ENCODE measurements at places on chromosomes 7 and 10.
A peak's percentile ranks its signal among the peaks of the same experiment; 100 is the strongest.

DNA sequence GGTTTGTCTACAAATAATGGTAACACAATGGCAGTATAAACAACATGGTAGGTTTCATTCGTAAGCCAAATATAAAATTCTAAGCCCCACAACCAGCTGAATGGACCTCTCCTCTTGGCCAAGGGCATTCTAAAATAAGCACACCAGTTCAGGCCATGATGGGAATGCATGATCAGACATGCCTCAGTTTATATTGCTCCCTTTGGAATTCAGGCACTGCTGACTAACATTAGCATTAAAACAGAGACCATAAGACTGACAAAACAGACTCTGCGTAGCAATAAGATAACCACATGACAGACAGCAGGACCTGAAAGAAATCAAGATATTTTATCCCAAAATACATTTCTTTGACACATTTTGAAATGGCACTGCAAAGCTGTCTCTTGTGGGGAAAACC is 125.8 kb downstream of the FAM107B start:
- DNase-seq = no peak

DNA sequence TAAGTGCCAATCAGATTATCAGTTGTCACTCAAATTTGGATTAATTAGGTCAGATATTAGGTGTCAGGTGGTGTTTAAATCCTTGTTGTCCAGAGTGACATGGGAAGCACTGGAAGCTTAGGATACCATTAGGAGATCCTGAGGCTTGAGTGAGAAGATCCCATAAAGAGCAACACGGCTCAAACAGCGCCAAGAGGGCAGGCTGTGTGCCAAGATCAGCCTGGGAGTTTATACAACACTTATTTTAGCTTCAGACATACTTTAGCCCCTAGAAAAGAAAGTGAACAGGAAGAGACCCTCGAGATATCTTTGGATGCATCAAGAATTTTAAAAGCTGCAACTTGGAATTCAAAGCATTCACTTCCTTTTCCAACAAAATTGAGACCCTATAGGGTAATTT is 14.2 kb upstream of the ACTA2 start:
- no peak for DNase-seq

DNA sequence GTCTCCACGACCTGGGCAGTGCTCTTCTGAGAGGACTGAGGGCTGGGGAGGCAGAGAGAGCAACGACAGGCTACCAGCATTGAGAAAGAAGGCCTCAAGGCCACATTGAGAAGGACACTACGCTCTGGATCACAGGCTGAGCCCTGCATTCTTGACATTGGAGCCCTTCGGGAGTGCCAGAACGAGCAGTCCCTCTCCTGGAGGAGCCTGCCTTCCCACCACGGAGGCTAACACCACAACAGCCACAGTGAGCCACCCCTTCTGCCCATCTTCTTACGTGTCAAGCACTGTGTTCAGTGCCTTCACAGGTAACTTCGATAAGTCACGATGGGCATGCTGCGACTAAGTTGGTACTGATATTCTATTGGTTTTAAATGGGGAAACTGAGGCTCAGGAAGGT is 267.8 kb downstream of the RPS24 start:
- DNase-seq = no peak

- DNase-seq = no peak
Measured at GRCh38 chr10:51000164-51000563, 74.1 kb upstream of the PRKG1 start.

DNA sequence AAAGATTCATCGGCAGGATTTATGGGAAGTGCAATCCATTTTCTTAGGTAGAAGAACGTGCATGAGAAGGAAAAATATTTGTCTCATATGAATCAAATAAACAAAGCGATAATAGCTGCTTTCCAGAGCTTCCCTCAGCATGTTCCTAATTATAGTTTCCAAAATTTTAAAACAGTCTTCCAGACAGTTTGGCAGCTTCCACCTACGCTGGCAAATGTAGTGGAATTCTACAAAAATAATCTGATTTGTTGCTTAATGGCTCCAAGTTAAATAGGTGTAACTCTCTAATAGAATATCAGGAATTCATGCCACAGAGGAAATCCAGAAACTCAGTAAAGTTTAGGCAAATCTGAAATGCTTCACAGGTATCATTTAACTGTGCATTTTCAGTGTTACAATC is 23.3 kb upstream of the AGBL3 start:
- DNase-seq = no peak

DNA sequence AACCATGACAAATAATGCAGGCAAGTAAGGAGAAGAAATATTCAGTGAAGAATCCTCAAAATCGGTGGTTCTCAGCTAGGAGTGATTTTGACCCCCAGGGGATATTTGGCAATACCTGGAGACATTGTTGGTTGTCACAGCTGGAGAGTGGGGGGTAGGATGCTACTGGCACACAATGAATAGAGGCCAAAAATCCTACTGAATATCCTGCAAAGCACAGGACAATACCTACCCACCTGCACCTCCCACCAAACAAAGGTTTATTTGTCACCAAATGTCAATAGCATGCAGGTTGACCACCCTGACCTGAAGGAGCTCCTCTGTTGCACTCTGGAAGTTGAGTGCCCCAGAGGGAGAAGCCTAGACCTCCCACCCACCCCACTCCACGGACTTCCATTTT is 1028.6 kb downstream of the CNTNAP2 start:
- no peak for DNase-seq

GRCh38 chr7:110929480-110930249 is 161.3 kb upstream of the LRRN3 start:
- DNase-seq = no peak

DNA sequence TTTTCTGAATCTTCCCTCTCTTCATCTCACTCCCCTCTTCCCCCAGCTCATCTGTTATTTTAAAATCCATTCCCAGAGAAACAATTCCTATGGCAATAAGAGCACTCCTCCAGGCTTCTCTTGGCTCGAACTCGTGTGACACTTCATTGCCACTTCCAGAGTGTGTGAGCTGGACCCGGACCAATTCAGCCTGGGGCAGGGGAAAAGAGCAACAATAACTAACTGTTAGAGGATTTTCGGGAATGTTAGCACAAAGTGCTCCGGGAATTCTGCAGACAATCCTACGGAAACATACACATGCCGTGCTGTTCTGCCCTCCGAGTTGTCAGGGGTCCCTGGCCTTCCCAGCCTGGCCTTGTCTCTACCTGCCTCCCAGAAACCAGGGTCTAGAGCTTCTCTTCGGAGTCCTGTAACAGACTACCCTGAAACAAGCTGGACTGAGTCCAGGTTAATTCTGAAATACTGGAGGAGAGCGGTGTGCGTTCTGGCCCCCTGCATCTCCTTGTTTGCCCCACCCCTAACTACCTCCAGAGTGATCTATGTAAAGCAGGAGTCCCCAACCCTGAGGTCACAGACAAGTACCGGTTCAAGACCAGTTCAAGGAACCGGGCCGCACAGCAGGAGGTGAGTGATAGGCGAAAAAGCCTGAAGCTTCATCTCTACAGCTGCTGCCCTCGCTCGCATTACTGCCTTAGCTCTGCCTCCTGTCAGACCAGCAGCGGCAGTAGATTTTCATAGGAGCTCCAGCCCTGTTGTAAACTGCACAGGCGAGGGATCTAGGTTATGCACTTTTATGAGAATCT is 11.3 kb downstream of the COL26A1 start:
- no peak for DNase-seq

GRCh38 chr7:135147341-135147898 is 452 bp upstream of the TMEM140 start:
- peak; percentile 26 for DNase-seq

GRCh38 chr10:89348481-89348880 is 20.7 kb downstream of the IFIT3 start:
- DNase-seq = no peak

- DNase-seq = no peak
Measured at GRCh38 chr10:93495654-93496321, 624 bp upstream of the CEP55 start.

DNA sequence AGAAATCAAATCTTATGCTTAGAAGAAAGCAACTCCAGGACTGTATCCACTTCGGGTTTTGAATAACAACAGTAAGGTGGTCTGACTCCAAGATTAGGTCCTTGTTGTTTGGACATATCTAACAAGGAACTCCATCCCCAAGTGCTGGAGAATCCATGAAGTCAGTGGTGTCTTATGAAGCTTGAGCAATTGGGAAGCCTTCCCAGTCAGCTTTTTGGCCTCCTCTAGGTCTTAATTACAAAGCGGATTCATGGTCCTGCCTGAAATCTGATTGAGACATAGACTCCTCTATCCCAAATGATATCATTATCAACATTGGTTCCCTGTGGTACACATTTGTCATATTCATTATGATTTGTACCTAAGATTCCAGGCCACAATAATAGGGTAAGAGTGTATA is 642.6 kb downstream of the AUTS2 start:
- no peak for DNase-seq

DNA sequence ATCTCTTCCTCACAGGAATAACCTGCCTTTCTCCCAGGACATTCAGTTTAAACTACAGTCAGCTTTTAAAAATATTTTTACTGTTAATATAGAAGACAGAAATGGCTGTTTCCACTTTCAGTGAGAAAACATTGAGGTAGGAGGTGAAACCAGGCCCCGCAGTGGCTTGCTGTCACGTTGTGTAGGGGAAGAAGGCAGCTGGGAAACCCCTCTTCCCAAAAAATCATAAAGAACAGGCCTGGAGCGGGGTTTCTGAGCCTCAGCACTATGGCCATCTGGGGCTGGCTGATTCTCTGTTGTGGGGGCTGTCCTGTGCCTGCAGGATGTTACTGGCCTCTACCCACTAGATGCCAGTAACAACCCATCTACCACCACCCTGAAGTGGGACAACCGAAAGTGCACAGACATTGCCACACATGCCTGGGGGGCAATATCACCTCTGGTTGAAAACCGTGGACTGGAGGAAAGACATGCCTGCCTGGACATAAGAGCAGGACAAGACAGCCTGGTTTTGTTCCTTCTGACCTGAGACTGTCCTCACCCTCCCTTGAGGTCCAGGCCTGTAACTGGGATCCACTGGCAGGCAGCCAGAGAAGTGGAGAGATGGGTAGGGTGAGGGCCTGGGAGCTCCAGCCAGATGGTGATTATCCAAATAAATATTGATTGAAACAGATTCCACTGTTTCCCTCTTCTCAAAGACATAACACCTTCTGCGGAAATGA is 43.9 kb downstream of the KCNH2 start:
- no peak for DNase-seq

DNA sequence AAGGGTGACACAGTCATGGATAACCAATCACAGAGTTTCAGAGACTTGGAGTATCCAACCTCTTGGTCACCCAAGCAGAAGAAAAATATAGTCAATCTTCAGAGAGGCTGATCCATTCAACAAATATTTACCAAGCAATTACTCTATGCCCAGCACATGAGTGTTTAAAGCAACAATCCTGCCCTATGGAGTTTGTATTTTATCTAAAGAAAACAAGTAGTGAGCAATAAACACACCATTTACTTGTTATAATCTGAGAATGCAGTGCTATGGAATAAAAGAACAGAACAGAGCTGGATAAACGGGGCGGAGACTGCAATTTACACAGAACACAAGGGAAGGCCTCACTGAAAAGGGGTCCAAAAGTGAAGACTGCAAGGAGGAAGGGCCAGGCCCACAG is 63.8 kb downstream of the GRB10 start:
- DNase-seq = no peak

GRCh38 chr7:77415476-77415822 is 700 bp downstream of the GSAP start:
- no peak for DNase-seq

GRCh38 chr10:120398180-120398579 is 58.8 kb upstream of the PLPP4 start:
- no peak for DNase-seq

DNA sequence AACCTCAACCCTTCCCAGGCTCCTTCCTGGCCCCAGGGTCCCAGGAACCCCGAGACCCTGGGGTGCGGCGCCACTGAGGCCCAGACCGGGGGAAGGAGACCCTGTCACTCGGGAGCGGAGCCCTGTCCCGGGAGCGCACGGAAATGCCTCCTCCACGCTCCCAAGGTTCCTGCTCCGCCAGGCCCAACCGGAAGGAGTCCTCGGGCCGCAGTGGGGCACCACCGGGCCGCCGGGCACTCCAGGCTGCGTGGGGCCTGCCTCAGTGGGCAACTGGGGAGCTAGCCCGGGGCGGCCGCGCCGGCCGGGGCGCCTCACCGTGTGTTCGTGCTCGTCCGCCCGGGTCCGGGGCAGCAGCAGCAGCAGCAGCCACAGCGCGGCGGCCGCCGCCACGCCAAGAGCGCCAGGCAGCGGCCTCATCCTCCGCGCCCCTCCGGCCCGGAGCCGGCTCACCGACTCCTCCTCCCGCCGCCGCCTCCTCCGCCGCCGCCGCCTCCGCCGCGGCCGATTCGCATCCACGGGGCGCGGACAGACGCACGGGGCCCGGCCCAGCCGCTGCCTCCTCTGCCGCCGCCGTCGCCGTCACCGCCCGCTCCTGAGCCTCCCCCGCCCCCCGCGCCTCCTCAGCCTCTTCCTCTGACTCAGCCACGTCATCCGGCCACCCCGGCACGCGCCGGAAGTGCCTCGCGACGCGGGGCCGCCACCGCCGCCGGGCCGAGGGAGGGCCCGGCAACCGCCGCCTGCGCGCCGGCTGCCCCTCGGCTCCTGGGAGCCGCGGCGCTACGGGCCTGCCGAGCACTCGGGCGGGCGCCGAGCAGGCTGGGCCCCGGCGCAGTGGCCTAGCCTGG is at the start of gene TM9SF3:
TSS of gene TM9SF3 (minus strand) at position 594 of the 845 bp plus-strand sequence. CDS start at position 417, 177 bp downstream.
- DNase-seq = peak; percentile 57

DNA sequence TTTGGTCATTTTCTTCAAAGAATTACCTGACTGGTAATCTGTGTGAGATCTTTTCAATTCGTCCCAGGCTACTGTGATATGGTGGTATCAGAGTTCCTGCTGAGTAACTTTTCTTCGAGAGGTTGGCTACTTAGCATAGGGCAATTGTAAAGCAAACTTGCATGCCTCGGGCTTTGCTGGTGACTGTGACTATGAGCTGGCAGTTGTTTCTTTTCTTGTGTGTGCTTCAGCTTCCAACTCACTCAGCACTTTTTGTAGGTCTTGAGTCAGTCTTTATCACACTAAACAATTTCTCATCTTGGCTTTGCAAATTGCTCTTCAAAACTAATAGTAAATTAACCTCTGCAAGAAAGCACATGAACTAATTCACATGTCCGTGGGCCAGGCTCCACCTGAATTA is 44.3 kb downstream of the PRR15 start:
- DNase-seq = no peak

DNA sequence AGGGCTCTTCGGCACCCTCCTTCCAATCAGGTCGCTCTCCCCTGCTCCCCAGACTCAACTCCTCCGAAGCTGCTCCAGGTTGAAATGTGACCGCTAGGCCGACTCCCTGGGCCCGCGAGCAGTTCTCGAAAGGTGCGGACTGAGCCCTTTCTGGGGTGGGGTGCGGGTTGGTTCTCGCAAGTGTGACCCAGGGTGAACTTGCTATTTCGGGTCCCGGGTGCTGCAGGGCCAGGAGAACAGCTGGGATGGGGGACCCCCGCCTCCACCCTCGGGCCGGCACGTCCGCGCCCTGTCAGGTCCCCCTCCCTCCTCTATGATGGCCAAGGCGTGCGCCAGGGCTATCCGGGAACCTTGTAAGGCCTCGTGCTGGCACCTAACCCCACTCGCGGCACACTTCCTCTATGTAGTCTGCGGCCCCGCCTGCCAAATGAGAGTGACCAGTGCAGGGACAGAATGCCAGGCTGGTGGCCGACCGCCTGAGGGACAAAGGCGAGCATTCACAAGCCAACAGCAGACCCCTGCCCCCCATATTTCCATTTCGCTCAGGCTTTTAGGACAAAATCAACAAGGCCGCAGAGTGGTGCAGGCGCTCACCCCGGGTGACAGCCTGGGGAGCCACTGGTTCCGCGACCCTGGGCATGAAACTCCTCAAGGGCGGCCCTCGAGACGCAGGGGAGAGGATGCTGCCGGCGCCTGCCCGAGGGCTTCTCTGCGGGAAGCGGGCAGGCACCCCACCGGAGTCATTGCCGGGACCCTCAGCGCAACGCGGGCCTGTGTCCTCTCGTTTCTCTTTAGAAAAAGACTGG is 13.7 kb upstream of the HOXA13 start:
- no peak for DNase-seq

- no peak for DNase-seq
Measured at GRCh38 chr10:6665847-6666246, 85.8 kb upstream of the PRKCQ start.

Data from fibroblast of the conjunctiva (primary cell).